ENCODE measurements at places on chromosomes 7 and 10.

GRCh38 chr7:15751191-15751701 is 64.8 kb upstream of the MEOX2 start:
- no peak for DNase-seq

GRCh38 chr7:127629268-127629854 is 11.4 kb upstream of the PAX4 start:
- DNase-seq, result no peak

- DNase-seq, result no peak
These were observed 96.8 kb upstream of the AGR3 start for GRCh38 chr7:16978358-16979244.

DNA sequence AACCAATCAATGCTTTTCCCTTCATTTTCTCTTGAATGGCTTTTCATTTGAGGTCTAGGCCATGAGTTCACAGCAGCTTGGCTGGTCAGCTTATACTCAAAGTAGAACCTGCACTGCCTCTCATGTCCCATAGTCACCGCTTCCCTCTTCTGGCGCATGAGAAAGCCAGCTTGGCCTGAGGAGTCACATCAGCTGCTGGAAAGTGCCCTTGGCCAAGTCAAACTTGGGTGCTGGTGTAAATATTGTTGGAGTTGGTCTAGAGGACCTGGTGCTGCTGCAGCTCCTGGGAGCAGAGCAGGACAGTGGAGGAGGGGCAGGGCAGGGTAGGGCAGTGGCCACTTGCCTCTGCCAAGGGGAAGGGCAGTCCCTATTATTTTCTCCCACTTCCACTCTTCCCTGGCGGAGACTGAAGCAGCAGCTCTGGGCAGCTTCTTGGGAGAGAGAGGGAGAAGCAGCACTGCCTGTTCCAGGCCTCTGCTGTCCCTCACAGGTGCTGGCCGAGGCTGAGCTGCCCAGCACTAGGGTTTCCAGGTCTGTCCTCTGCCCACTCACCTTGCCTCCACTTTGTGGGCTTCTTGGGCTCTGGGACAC is 12.8 kb downstream of the UBE2D4 start:
- DNase-seq, result no peak

DNA sequence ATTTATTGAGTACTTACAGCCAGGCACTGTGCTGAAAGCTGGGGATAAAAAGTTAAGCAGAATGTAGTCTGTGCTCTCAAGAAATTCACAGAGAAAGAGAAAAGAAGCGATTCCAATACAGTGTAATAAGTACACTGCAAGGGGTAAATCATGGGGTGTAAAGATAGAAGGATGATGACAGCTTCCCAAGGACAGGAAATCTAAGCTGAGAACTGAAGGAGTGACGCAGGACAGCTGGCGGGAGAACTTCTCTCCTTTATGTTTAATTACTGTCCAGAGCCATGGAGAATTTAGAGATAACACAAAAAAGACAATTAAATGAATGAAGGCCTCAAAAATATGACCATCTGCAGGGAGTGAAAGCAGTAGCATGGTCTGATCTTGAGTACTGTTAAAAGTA is 34.8 kb downstream of the C7orf33 start:
- no peak for DNase-seq

GRCh38 chr10:28382525-28383269 is 79.8 kb upstream of the MPP7 start:
- no peak for DNase-seq

DNA sequence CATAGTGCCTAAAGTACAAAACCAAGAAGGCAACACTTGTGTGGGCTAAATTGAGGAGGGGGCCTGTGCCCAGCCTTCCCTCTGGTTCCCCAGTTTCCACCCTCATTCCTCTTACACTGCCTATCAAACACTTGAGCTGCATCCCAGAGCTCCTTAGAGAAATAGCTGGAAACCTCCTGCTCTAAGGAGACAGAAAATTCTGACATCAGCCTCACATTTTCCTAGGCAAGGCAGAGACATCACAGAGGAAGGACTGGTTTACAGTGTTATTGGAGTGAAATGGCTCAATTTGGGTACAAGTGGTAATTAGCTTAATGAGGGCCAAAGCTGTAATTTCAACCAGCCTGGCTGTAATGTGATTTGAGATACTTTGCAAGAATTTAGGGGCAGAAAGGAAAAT is 192.3 kb upstream of the AOAH start:
- DNase-seq, result no peak

GRCh38 chr7:2198760-2199159 is 34.0 kb downstream of the MAD1L1 start:
- DNase-seq, result no peak

GRCh38 chr10:44960482-44961229 is 1.1 kb downstream of the RASSF4 start:
- DNase-seq, result no peak

GRCh38 chr10:4154191-4154715 is 369.2 kb upstream of the KLF6 start:
- no peak for DNase-seq

GRCh38 chr10:43959364-43960134 is 310.9 kb upstream of the ZNF32 start:
- DNase-seq, result no peak

DNA sequence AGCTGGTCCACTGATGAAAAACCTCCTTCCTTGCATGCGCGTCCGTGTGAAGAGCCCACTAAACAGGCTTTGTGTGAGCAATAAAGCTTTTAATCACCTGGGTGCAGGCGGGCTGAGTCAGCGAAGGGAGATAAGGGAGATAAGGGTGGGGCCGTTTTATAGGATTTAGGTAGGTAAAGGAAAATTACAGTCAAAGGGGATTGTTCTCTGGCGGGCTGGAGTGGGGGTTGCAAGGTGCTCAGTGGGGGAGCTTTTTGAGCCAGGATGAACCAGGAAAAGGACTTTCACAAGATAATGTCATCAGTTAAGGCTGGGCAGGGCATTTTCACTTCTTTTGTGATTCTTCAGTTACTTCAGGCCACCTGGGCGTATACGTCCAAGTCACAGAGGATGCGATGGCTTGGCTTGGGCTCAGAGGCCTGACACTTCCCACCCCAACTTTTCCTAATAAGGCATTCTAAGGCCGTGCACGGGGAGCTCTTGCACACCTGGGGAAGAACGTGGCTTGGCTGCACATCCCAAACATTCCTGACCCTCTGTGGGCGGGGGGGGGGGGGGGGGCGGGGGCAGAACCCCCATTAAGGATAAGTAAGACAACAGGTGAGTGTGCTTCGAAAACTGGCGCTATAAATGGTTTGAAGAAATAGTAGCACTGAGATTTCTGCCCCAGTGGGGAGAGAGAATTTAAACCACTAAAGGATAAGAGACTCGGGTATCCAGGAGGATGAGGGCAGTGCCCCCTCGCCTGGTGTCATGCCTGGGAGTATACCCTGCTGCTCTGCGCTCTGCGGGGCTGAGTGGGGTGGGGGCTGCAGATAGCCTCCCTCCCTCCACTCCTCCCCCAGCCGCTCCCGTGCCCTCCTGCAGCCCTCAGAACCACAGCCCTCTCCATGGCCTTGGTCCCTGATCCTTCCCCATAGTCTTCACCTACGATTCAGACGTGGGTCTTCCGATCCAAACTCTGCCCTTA is 217.6 kb downstream of the MLLT10 start:
- DNase-seq, result no peak

GRCh38 chr7:106862317-106863089 is 2.6 kb upstream of the PIK3CG start:
- DNase-seq, result no peak

- peak; percentile 6 for DNase-seq
These were observed at the start of gene GNAI1 for GRCh38 chr7:80134536-80135308. GNAI1 (plus strand) TSS chr7:80134831; CDS start chr7:80135161, 330 bp downstream.

- DNase-seq, result peak; percentile 37
These were observed 1.5 kb upstream of the GRIFIN start for GRCh38 chr7:2477447-2478398.

- DNase-seq, result no peak
These were observed 97.5 kb downstream of the RPS24 start for GRCh38 chr10:78130966-78131710.

DNA sequence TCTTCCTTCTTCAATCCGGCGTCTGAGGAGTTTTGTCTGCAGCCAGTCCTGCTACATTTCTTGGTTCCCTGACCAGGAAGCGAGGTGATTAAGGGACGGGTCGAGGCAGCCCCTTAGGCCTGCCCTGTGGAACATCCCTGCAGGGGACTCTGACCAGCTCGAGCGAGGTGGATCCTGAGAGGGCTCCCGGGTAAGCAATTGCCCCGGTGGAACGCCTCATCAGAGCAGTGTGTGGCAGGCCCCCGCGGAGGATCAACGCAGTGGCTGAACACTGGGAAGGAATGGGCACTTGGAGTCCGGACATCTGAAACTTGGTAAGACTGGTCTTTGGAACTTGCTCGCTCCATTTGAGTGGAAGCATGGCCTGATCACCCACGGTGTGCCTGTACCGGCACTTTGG is 121.0 kb downstream of the CUL2 start:
- no peak for DNase-seq

DNA sequence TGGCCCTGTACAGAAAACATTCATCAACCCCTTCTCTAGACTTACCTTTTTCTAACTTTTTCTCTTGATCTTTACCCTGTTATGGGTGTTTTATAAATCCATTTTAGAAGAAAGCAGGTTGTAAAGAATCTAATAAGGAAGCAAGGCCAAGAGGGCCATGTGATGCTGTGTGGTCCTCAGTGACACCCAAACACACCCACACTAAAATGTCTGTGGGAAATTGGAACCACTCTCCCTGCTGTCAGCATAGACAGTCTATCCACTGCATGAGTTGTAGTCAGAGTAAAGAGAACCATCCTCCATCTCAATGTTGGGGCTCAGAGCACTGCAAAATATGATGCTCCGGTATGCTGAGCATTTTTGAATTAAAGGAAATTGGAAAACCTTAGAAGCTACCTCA is 235.5 kb downstream of the SKIDA1 start:
- DNase-seq, result no peak

- no peak for DNase-seq
These were observed 8.7 kb downstream of the DIP2C start for GRCh38 chr10:680745-681144.

- no peak for DNase-seq
These were observed 638.2 kb upstream of the FZD8 start for GRCh38 chr10:36280321-36280741.

DNA sequence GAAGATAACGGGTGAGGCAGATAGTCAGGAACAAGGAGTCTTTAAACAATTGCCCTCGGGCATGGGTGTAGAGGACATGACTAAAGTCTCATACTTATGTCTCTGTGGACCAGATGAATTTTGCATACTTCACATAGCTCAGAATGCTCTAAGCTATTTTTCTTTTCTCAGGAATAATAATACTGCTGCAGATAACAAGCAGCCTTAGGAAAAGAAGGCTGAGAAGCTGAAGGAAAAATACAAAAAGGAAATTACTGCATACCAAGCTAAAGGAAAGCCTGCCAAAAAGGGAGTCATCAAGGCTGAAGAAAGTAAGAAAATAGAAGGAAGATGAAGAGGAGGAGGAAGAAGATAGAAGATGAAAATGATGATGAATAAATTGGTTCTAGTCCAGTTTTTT is 13.4 kb upstream of the ERCC6 start:
- no peak for DNase-seq

GRCh38 chr7:33821970-33822369 is 83.4 kb upstream of the BMPER start:
- no peak for DNase-seq

GRCh38 chr7:139960157-139960556 is 102.6 kb downstream of the PARP12 start:
- no peak for DNase-seq

GRCh38 chr7:83791737-83792136 is 142.8 kb upstream of the SEMA3E start:
- no peak for DNase-seq

DNA sequence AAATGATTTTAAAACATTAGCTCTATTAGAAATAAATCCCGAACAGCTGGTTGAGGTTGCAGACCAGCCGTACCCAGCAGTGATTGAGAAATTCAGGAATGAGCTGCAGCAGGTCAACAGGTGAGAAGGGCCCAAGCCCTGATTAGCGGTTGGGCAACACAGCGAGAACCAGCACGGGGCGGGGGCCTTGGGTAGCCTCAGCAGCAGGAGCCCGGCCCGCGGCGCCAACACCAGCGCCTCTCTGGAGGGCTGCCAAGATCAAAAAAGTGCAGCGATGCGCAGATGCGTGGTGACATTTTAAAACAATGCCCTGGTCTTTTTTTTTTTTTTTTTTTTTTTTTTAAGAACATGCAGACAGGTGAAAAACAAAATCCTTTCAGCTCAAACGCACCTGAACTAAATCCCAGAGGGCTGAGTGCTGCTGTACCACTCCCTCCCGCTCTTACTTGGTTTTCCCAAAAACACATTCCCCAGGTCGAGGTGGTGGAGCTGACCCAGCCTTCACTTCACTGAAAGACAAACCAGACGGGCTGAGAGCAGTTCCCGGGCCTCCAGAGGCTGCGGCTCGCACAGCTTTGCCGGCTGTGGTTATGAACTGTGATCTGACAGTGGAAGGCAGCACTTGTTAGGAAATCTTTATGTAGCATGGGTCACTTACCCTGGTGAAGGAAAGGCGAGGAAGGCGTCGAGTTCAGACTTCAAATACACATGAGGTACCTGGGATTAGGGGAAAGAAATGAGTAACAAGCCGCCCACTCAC is 579.4 kb downstream of the SDK1 start:
- DNase-seq, result no peak

GRCh38 chr7:29647020-29647654 is 83.5 kb downstream of the PRR15 start:
- DNase-seq, result no peak

DNA sequence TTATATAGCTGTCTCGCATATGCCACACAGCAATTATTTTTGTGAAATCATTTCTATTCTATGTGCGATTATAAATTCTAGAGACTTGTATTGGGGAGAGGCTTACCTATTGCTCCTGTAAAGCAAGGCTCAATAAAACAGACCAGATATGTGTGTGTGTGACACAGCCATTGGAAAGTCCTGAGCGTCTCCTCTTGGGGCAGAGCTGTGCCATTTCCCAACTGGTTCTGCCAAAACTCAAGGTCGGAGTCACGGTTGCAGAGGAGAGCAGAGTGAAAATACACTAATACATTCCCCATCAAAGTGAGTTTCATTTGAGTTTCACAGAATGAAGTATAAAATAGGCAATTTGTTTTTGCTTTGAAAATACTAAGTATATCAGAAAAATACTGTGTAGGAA is 567.4 kb upstream of the FZD8 start:
- DNase-seq, result no peak

DNA sequence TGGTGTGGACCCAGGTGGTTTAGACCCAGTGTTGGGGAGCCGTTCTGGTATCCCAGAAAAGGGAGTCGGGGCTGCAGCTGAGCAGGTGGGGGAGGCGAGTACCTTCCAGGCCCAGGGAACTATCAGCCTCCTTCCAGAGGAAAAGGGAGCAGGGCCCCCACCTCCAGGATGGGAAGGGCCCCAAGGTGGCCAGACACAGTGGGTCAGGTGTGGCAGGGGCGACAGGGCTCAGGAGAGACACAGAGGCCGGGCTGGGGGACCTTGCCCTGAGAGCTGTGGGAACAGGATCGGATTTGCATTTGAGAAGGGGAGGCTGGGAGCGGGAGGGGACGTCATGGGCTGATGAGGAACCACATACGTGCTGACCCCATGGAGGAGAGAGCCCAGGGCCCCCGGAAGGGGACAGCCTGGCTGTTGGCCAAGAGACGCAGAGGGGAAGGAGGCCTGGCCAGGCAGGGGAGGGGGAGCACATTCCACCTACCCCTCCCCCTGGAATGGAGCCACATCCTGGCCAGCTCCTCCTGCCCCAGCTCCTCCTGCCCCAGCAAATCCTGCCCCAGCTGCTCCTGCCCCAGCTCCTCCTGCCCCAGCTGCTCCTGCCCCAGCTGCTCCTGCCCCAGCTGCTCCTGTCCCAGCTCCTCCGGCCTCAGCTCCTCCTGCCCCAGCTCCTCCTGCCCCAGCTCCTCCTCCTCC is 9.7 kb upstream of the TTYH3 start:
- no peak for DNase-seq

GRCh38 chr10:77498210-77498609 is 139.4 kb downstream of the KCNMA1 start:
- DNase-seq, result no peak
